Activated CD8-positive, alpha-beta memory T cell treated with anti-CD3 and anti-CD28 coated beads, Interleukin-2, amount 10 ng/mL, durations not matched to agents 7 days and 5 days (primary cell): ENCODE measurements at places on chromosomes 3 and 15. TPM values are rescaled to one million over a fixed set of nuclear protein-coding genes. Genes with fewer than 3 reads are reported as not detected.

Gene SH3GL3
- total RNA-seq, result not detected

Gene CTNNB1
- 116 TPM for total RNA-seq

Gene PTPRG
- total RNA-seq, result 0.21 TPM

Gene ST6GAL1
- 77.9 TPM for total RNA-seq
